ENCODE measurements at places on chromosomes 5 and 9. TPM values are rescaled to one million over a fixed set of nuclear protein-coding genes. Genes with fewer than 3 reads are reported as not detected.
A peak's percentile ranks its signal among the peaks of the same experiment; 100 is the strongest.

Gene PCDHA9
- 3.8 TPM for total RNA-seq

DNA sequence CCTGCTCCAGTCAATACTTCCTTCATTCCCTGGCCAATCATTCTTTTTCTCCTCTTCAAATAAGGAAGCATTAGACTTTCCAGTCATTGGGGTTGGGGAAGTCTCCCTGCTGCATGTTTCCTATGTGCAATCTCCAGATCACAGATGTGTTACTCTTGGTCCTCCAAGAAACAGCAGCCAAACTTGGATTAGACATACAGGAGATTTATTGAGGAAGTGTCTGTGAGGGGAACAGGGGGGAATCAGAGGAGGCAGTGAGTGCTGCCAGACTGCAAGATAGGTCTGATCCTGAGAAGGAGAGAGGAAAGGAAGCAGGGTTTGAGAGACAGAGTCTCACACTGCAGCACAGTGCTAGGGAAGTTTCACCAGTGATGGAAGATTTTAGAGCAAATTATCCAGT lies 40.6 kb upstream of the SLIT3 start:
- DNase-seq: no peak

- DNase-seq: no peak
These were observed 166.7 kb downstream of the PAPPA start for GRCh38 chr9:116320290-116320689.

GRCh38 chr5:61322738-61323725 lies 9.0 kb upstream of the ZSWIM6 start:
- DNase-seq: no peak

Gene KIF12
- 176 TPM for total RNA-seq

Gene CERCAM
- total RNA-seq: 19.6 TPM

Gene RARS1
- 94.6 TPM for total RNA-seq

Gene SPAAR
- not detected for total RNA-seq

Gene TRIM14
- total RNA-seq: 3.1 TPM

Gene FGFR4
- 244 TPM for total RNA-seq

GRCh38 chr5:177966009-177966838 lies 29.8 kb downstream of the PROP1 start:
- DNase-seq: no peak

- no peak for DNase-seq
These were observed 185.0 kb downstream of the GAPVD1 start for GRCh38 chr9:125446561-125447094.

- DNase-seq: no peak
These were observed 443.8 kb downstream of the LRRC70 start for GRCh38 chr5:63022403-63022802.

DNA sequence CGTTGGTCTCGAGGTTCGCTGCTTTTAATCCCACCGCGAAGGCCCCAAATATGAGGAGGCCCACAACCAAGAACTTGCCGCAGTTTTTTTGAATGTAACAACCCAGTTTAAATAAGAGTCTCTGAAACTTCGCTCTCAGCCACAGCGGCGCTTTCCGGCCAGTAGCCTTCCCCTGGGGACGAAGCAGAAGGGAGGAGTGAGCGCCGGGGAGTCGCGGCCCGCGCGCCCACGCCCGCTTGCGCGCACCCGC lies 10.4 kb downstream of the PTCH1 start:
- no peak for DNase-seq

- DNase-seq: no peak
These were observed 403.1 kb upstream of the WWC1 start for GRCh38 chr5:167888393-167888792.

- no peak for DNase-seq
These were observed 242.9 kb downstream of the BNC2 start for GRCh38 chr9:16627521-16627920.

Gene NXNL2
- total RNA-seq: 0.31 TPM

DNA sequence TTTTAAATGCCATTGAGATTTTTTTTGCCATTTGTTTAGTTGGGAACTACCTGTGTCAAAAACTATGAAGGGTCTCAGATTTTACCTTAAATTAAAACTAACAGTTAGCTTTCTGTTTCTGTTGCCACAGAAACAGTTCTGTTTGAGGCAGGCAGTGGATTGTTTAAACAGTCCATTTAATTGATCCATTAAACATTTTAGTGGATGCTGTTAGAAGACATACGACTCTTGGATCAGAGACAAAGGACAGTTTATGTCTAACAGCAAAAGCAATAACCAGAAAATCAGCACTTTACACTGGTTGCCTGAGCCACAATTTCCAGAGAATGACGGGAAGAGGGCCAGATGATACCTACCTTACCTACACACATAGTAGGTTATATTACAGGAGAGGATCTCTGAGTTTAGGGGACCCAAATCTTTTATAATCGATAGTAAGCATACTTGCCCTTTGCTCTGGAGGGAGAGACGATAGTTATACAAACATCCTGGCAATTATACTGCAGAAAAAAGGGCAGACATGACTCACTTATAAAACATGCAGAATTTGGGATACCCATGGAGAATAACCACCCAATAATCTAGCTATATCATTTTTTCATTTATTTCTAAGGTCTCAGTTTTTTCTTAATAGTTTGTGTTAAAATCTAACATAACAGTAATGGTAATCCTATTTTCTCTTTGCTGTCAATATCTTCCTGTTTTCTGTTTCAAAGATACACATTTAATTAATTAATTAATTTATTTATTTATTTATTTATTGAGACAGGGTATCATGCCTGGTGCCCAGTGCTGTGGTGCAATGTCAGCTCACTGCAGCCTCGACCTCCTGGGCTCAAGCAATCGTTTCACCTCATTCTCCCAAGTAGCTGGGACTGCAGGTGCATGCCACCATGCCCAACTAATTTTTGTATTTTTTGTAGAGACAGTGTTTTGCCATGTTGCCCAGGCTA lies 136.7 kb upstream of the TNFAIP8 start:
- DNase-seq: no peak

Gene ZNF300
- total RNA-seq: 17.2 TPM

- no peak for DNase-seq
These were observed 115.3 kb upstream of the PCSK5 start for GRCh38 chr9:75775166-75775565.

Gene SPINK4
- not detected for total RNA-seq

DNA sequence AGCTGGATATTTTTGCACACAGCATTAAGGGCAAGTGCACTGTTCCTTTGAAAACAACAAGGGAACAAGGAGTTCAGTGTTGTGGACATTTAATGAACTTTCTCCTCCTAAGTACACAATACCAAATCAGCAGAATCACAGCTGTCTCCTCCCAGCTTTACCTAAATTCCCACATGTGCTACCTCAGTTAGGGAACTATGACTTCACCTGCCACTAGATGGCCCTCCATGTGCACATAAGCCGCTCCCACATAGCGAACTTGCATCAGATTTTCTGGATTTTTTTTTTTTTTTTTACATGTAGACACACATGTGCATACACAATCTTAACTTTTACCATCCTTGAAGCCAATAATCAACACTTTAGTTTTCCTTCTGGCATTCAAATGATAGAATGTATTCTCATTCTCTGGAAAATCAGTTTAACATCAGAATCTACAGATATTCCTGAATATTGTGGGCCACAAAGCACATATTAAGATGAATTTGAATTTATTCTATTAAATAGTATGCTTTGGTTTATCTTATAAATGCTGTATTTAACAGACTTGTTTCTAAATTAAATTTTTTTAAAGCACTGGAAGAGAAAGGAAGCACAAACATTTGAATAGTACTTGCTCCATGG lies 123.6 kb downstream of the PALM2AKAP2 start:
- DNase-seq: peak; percentile 37

Gene BICD2
- total RNA-seq: 24.6 TPM

- peak; percentile 13 for DNase-seq
These were observed 345 bp upstream of the PRRC1 start for GRCh38 chr5:127517110-127517479.

Gene HK3
- not detected for total RNA-seq

DNA sequence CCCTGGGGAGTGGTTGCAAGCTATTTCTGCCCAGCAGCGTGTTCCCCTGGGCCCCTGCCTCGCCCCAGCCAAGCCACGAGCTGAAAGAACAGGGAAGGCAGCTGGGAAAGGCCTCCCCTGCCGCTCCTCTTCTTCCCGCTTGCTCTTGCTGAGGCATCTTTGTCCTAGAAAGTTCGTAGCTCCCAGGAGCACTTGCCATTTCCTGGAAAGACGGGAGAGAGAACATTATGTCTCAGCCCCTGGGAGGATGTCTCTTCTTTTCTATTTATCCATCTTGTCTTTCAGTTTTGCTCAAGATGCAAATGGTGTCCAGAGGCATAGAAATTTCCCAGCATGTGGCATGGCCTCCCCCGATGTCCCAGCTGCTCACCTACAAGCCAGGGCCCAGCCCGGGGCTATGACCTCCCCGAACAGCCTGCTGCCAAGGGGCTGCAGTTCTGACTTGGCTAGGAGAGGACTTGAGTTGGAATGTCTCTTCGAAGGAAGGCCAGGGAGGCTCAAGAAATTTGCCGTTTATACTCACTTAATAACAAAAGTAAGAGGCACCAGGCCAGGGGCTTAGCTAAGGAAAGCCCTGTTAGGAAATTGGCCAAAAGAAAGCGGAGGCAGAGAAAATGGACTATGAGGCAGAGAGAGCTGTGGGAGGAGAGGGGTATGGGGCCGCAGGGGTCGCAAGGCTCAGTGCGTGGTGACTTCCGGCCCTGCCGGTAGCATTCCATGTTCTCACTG lies 87.3 kb downstream of the LIFR start:
- no peak for DNase-seq

Gene ERP44
- total RNA-seq: 19.7 TPM

DNA sequence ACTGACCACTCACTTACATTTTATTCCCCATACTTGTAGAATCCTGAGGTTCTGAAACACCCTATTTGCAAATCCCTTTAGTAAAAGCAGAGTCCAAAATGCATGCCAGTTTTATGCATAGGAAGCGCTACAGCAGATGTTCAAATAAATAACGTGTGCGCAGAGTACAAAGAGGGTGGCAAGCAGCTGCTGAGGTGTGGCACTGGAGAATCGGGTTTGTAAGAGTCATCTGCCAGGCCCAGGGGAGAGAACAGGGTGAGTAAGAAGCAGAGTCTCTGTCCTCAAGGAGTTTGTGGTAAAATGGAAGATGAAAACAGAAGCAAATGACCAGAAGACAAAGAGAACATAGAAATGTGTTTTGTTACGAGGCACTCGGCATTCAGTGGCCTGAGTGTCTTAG lies 288.8 kb downstream of the GLIS3 start:
- DNase-seq: no peak

Gene PCDHGA11
- 3.3 TPM for total RNA-seq

GRCh38 chr9:94018628-94019027 lies 63.5 kb upstream of the BARX1 start:
- no peak for DNase-seq

DNA sequence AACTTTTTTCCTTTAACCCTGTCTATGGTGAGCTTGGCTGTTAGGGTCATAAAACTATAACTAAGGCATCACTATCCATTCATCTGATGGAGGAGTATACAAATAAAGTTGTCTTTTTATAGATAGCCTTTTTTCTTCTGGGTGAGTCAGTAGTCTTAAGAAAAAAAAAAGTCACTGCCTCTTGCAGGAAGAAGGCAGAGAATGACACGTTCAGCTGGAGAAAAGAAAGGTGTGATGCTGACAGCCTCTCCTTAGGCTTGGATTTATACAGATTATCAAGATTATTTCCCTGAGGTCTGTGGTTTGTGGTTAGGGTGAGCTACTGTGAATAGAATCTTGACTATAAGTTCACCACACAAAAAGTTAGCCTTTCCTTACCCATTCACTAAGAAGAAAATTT lies 23.0 kb downstream of the EPB41L4B start:
- DNase-seq: no peak

Gene ENTPD2
- total RNA-seq: 0.51 TPM

- DNase-seq: no peak
These were observed 121.8 kb downstream of the SLF1 start for GRCh38 chr5:94740286-94740685.

DNA sequence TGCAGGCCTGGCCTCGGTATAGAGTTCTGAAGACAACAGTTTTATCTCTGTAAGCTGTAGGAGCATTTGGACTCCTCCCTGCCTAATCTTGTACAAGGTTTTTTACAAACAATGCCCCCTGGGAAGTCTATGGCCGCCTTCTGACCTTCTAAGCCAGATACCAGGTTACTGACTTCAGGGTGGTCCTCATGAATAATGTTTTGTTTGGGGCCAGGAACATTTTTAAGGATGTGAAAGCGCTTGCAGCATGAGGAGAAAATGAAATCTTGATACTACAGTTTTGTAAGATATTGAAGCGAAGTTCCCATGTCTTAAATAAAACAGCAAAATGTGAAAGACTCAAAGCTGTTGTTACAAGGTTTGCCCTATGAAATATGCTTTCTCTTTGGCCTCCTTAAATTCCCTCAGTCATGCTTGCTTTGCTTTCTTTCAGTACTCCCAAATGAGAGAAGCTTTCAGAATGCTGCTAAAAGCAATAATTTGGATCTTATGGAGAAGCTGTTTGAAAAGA lies 5.2 kb downstream of the ANKDD1B start:
- no peak for DNase-seq

Gene TMEM171
- 7.1 TPM for total RNA-seq

Gene TIGD6
- 3.8 TPM for total RNA-seq

Gene ZNF883
- total RNA-seq: 16.5 TPM

Gene FBP2
- not detected for total RNA-seq

- DNase-seq: no peak
These were observed 204.3 kb downstream of the PIK3R1 start for GRCh38 chr5:68419637-68420452.

DNA sequence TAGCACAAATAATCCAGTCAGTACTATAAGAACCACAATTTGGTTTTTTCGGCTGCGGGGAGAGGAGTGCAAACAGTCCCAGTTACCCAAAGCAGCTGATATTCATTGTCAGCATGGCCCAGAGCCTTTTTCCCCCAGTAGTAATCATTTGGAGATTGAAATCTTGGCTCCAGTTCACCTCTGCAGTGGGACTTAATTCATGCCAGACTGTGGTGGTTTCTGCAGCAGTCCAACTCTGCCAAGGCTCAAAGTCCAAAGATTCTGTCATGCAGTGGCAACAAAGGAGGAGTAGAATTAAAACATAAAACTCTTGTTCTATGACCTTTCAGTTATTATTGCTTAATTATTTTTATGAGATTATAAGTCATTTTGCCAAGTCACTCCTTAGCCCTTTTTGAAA lies 25.0 kb upstream of the TRIM36 start:
- DNase-seq: no peak

- no peak for DNase-seq
These were observed 42.0 kb downstream of the SFXN1 start for GRCh38 chr5:175520321-175520720.

DNA sequence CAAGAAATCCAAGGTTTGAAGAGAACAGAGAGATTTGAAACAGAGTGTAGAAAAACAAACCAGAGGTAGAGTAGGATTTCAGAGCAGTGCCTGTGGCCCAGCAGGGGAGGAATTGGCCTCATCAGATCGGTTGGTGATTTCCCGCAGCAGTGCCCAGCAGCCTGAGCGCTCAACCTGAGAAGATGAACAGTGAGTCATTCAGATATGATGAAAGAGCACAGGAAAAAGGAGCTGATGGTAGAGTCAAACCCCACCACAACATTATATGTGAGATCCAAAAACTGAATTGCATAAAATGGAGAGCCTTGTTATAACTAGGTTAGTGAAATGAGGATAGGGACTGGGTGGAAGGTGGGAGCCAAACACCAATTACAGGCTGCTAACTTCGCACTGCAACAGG lies 248.9 kb downstream of the PIK3R1 start:
- DNase-seq: no peak

Gene NOXA1
- total RNA-seq: 15.3 TPM

GRCh38 chr5:162473041-162473714 lies 405.6 kb downstream of the GABRG2 start:
- no peak for DNase-seq

- no peak for DNase-seq
These were observed 65.5 kb upstream of the SPTLC1 start for GRCh38 chr9:92180669-92181181.
